NCI-H1105 treated with DMSO at 0.1 percent for 48 hours (cell line): ENCODE measurements at places on chromosomes 12 and 14.

DNA sequence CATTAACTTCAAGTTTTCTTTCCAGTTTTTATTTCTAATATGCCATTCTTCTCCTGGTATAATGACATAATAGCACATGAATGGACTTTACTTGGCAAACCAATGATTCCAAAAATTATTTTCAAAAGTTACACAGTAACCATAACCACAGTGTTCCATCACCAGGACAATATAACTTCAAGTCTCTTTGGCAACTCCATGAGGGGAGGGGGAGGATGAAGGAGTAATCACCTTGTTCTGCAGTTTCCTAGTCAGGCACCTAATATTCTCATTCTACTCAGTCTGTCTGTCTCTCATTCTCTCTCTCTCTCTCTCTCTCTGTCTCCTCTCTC lies 66.6 kb downstream of the BTG1 start:
- DNase-seq: no peak

- no peak for DNase-seq
Measured at GRCh38 chr12:233615-233968, 19.6 kb upstream of the SLC6A12 start.

DNA sequence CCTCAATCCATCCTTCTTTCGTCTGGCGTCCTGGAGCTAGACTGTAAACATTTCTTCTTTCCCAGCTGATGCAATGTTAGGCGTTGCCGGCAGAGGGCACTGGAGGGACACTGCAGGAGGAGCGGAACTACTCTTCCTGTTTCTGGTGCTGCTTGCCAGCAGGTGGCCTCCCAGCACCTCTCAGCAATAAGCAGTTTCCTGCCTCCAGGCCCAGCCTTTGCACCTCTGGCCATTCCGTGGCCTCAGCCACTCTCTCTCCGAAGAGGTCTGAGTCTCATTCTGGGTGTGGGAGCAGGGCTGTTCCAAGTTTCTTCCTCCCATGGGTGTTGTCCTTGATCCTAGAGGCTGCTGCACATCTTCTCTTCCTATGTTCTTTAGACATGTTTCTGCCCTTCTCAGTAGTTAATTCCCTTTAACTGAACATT lies 7.5 kb upstream of the ASPG start:
- peak; percentile 82 for DNase-seq

DNA sequence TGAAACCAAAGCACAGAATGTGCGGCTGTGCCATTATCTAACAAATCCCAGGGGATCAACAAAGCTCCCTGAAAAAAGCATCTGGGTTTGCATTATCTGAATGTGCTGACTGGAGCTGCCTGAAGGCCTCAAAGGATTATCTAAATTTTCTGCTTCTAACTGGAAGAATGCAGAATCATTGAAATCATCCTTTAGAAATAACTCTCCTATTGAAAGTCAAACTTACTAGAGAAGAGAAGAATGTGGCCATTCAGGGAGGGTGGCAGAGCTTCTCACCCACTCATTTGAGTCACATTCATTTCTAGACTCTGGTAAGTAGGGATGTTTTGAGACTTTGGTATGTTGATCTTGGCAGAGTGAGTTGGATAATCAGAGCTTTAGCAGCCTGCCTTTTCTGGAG lies 220.6 kb upstream of the RGS6 start:
- no peak for DNase-seq

DNA sequence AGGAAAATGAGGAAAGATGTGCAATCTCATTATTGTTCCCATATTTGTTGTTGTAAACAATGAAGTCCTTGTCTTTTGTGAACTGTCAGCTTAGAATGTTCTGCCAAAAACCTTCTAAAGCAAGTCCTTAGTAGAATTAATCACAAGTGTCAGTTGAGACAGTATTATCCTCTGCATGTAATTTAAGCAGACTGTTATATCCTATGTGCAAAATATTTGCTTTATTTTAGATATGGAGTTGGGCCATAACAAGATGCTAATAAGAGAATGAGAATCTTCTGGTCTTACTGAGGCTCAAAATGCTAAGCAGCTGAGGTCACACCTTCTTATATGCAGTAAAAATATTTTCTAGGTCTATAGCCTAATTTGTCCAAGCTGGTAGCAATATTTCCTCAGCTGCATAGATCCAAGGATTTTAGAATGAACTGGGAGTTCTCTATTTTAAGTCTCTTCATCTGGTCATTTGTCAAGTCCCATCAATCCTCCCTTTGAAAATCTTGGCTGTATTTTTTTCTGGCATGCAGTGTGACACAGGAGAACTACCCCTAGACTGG lies 222.3 kb upstream of the NAV3 start:
- DNase-seq: no peak

- DNase-seq: no peak
Measured at GRCh38 chr14:93010522-93011140, 87.7 kb downstream of the CHGA start.

- DNase-seq: no peak
Measured at GRCh38 chr14:29724991-29725390, 202.7 kb downstream of the PRKD1 start.

DNA sequence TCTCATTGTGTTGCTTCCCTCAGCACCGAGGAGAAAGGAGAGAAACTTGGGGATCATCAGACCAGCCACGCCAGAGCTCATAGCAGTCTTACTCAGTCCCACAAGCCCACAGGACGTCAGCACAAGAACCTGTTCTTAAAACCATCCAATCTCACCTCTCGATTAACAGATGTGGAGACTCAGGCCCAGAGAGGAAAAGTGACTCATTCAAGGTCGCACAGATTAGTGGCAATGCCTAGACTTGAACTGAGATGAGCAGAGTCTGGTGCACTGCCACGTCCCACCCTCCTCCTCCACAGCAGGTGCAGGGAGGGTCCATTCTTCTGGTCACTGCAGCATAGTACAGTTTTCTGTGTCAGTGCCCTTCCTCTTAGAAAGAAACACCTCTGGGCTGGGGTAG lies 154.9 kb upstream of the PZP start:
- no peak for DNase-seq

DNA sequence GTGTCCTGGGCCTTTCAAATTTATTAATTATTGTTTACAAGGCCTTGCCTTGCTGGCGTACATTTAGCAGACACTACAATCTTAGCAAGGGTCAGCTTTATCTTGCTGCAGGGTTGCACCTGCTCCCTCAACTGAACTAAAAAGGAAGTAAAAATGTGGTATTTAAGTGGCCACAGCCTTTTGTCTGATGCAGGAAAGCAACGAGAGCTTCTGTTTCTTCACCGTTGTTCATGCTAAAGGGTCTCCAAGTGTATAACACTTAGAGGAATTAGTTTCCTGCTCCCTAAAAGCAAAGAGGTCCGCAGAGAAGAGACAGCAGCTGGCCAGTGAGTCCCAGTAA lies 62.8 kb upstream of the EGLN3 start:
- no peak for DNase-seq

- DNase-seq: no peak
Measured at GRCh38 chr14:30227876-30228275, 300.2 kb upstream of the PRKD1 start.

- DNase-seq: no peak
Measured at GRCh38 chr12:10505620-10506019, at the start of gene EIF2S3B. TSS of gene EIF2S3B (plus strand) at chr12:10505890. CDS start at chr12:10505903, 13 bp downstream.

- no peak for DNase-seq
Measured at GRCh38 chr14:99559286-99559990, 44.6 kb downstream of the CCDC85C start.

DNA sequence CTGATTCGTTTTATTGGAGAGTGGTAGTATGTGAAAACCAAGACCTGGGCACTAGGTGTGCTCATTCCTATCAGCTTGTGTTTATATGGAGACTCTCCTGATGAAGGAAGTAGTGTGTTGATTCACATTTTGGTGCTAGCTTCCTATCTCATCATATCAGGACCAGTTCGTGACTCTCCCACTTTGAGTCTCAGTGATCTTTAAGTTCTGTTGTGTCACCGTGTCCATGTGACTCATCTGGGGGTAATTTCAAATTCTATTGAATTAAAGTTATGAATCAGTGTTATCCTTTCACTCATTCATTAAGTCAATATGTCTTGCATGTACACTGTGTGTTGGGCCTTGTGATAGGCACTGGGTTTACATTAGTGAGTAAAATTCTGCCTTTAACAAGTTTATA lies 180.2 kb downstream of the CACNA1C start:
- DNase-seq: no peak

GRCh38 chr12:12734054-12734453 lies 16.9 kb downstream of the CDKN1B start:
- no peak for DNase-seq

GRCh38 chr12:45575823-45576475 lies 153.6 kb upstream of the ARID2 start:
- no peak for DNase-seq

DNA sequence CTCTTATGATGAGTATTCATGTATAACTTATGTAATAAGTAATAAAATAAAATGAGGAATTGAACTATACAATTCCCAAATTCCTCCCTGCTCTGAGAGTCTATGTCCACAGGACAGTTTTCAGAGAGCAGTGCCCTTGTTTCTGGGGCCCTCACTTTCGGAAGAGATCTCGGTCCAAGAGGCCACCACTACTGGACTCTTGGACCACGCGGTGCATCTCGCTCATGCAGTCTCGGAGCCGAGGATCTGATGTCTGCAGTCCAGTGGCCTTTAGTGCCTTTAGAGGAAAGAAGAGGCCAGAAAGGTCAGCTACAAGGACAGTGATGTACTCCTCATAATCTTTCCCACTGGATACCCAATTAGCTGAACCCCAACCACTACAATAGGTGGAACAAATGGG lies 8.3 kb downstream of the GLS2 start:
- no peak for DNase-seq

- DNase-seq: no peak
Measured at GRCh38 chr12:50613463-50613862, 108.7 kb downstream of the DIP2B start.

DNA sequence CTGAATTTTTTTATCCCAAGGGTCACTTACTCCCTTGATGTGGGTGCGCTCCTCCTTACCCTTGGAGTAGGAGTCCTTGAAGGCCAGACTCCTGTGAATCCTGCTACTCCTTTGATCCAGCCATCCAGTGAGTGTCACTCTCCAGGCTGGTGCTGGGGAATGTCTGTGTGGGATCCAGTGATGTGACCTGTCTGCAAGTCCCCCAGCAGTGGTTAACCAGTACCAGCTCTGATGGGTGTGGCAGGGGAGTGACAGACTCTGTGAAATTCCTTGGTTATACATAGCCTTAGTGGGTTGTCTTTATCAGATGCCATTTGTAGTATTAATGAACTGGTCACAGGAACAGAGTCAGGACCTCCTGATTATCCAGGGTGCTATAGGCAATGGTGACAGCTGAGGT lies 409.5 kb upstream of the LMO3 start:
- DNase-seq: no peak

- no peak for DNase-seq
Measured at GRCh38 chr12:49811961-49812401, 16.2 kb downstream of the NCKAP5L start.

DNA sequence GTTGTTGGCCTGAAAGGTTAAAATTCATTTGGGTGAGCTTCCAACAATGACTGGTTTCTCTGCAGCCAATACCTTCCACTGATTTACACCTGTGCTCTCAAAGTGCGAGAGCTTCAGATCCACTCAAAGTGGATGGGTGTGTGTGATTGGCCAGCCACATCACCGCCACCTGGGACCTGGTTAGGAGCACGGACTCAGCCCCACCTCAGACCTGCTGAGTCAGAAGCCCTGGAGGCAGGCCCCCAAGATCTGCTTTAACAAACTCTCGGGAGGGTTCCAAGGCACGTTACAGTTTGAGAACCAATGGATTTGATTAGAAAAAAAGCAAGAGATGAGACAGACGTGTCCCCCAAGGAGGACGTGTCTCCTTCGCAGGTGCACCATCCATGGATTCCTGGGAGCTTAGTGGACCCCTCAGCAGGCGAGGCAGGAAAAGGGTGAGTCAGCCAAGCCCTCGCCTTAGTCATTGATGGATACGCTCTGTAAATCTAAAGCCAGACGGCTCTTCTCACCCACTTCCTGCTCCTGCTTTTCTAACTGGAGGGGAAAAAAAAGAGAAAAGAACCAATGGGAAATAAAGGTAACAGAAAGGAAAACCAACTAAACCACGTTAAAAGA lies 24.5 kb downstream of the FZD10 start:
- DNase-seq: no peak

- DNase-seq: no peak
Measured at GRCh38 chr14:52402812-52403526, 88.9 kb downstream of the PTGER2 start.

DNA sequence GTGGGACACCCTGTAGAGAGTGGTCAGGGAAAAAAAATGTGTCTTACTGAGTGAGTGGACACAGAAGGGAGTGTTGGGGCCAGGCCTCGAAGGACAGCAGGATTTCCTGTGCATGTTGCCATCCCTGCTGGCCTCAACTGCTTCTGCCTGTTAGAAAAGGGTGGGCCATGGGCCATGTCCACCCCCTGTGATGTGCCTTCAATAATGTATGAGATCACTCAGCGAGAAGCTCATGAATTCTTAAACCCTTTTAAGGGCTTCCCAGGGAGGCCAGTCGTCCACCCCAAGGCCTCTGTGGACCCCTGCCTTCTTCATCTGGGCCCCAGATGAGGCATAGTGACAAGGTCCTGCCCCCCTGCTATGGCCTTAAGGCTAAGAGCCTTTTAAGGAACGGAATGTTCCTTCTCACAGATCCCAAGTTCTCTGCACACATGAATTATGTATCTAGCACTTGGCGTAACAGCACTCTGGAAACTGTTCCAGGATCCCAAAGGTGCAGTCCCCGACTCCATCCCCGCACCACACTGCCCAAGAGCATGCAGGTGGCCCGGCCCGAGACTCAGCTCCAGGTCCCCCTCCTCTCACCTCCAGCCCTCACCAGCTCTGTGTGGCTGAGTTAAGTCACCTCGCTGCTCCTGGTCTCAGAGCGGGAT lies 8.9 kb upstream of the C14orf132 start:
- no peak for DNase-seq

- no peak for DNase-seq
Measured at GRCh38 chr12:131942671-131943070, 7.1 kb upstream of the EP400 start.

DNA sequence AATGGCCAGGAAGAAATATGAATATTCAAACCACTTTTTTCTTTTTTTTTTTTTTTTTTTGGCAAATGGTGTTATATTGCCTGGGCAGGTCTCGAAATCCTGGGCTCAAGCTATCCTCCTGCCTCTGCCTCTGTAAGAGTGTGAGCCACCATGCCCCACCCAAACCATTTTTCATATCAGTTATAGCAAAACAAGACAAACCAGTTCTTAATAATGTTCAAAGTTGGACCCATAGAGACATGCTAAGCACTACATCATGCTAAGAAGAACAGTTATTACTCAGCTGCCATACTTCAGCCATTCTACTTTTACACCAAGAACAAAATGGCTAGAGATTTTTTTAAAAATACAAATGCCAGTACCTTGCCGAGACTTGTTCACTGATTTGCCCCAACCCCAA lies 25.5 kb downstream of the EIF2S1 start:
- DNase-seq: no peak

- no peak for DNase-seq
Measured at GRCh38 chr12:100789146-100789545, 5.4 kb upstream of the ANO4 start.

GRCh38 chr14:106141242-106142220 lies 615.1 kb downstream of the TMEM121 start:
- no peak for DNase-seq

- no peak for DNase-seq
Measured at GRCh38 chr12:31023271-31023724, 50.4 kb upstream of the DDX11 start.

GRCh38 chr14:31977001-31977556 lies 100.0 kb upstream of the ARHGAP5 start:
- DNase-seq: peak; percentile 66
